ENCODE measurements at places on chromosomes 12 and 14.

DNA sequence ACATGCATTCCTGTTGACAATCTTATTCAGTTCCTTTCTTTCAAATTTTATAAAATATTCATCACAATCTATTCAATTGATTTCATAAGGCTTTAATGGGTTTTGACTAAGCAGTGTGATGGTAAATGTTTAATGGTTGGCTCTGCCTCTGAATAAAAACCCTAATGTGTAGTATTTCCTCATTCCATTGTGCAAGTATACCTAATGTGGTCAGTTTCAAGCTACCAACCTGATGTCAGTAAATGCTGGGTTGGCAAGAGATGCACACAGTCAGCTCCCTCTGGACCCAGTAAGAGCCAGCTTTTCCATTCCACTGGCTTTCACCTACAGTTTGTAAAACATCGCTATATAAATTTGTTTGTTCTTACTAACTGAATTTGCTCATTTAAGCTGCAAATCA is 53.9 kb downstream of the METTL25 start:
- DNase-seq: no peak

GRCh38 chr12:57519796-57520052 is 590 bp downstream of the DDIT3 start:
- DNase-seq: no peak

GRCh38 chr14:90204516-90204915 is 51.8 kb upstream of the PSMC1 start:
- no peak for DNase-seq

GRCh38 chr12:49091836-49092085 is 2.8 kb downstream of the DHH start:
- no peak for DNase-seq
